ENCODE measurements at places on chromosomes 12 and 14. TPM values are rescaled to one million over a fixed set of nuclear protein-coding genes. Genes with fewer than 3 reads are reported as not detected.

Gene CCDC59
- 67.1 TPM for total RNA-seq

Gene CD4
- 0.15 TPM for total RNA-seq

Gene MORN3
- total RNA-seq, result 0.33 TPM

Gene KRT4
- not detected for total RNA-seq

Gene SYNDIG1L
- 0.15 TPM for total RNA-seq

Gene LMNTD1
- total RNA-seq, result 0.44 TPM

Gene CSRP2
- total RNA-seq, result 10.8 TPM

Gene FGF23
- total RNA-seq, result not detected

Gene GPR132
- total RNA-seq, result 0.33 TPM

Gene RFX4
- total RNA-seq, result not detected

Gene TAS2R14
- total RNA-seq, result 4.1 TPM

Gene TAS2R20
- total RNA-seq, result 2.8 TPM

Gene SERPINA9
- not detected for total RNA-seq

Gene ARHGDIB
- total RNA-seq, result 4.7 TPM

Gene SMCO2
- total RNA-seq, result 0.17 TPM

Gene SLC2A3
- 65.5 TPM for total RNA-seq

Gene BCL7A
- total RNA-seq, result 5.3 TPM

Gene FGF6
- total RNA-seq, result not detected

Gene DYNLL1
- 248 TPM for total RNA-seq

Gene ITFG2
- total RNA-seq, result 13.8 TPM

Gene TAS2R19
- 4.5 TPM for total RNA-seq

Gene DNAJC22
- total RNA-seq, result 3.3 TPM
